ENCODE measurements at places on chromosomes 2 and 18.

DNA sequence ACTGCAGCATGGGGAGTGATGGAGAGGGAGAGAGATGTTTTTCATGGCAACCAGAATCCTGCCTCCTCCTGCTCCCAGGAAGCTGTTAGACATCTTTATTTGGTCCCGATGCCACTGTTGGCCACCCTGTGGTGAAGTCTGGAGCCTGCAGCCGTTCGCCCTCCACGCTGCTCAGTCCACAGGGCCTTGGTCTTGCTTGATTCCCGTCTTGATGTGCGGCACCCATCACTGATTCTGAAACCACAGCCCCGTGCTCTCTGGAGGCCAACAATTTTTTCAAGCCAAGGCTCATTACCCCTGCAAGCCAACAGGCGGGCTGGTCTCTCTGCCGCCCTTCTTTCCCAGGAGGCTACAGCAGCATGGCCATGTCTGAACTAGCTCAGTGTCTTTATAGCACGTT is 24.5 kb downstream of the SIGLEC15 start:
- DNase-seq = no peak

GRCh38 chr2:233385489-233386044 is 31.3 kb downstream of the DGKD start:
- DNase-seq = no peak

DNA sequence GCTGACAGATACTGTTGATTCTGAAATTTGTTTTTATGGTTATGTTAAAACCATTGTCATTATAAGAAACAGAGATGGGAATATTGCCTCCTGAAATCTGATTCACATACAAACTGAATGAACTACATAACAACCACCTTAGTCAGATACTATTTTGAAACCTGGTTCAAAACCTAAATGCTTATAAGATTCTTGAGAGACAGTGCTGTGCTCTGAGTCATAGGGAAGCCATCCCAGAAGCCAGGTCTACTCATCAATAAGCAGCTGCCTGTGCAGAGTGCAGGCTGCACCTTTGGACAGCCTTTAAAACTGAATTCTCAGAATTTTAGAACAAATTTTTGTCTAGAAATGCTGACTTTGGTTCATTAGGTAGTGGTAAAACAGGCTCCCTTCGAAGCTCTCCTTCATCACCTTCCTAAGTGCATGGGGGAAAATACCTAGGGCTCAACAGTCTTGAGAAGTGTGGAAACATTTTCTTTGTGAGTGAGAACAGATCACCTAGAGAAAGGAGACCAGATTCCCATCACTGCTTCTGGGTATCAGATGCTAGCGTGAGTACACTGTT is at the start of gene SERPINB7:
Gene SERPINB7, plus strand, starts transcription at position 253 of the 565 bp plus-strand sequence. CDS start 6,955 bp downstream, outside the sequence.
- no peak for DNase-seq

DNA sequence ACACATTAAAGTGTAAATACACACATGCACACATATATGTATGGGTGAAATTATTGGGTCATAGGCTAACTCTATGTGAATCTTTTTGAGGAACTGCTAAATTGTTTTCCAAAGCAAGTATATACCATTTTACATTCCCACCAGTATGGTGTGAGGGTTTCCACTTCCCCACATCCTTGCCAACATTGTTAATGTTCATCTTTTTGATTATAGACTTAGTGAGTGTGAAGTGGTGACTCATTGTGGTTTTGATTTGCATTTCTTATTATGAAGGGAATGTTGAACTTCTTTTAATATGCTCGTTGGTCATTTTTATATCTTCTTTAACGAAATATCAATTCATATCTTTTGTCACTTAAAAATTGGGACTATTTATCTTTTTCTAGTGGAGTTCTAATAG is 181.8 kb upstream of the GCFC2 start:
- DNase-seq = no peak

- no peak for DNase-seq
Observed at GRCh38 chr2:42060718-42061619, 13.1 kb downstream of the PKDCC start.

- no peak for DNase-seq
Observed at GRCh38 chr18:12066910-12067511, 26.6 kb upstream of the ANKRD62 start.
